ENCODE measurements at places on chromosomes 7 and 10.

- no peak for DNase-seq
Observed at GRCh38 chr7:151682831-151683614, 163.3 kb upstream of the RHEB start.

- no peak for DNase-seq
Observed at GRCh38 chr10:82211346-82211745, 336.4 kb downstream of the NRG3 start.

GRCh38 chr10:33428682-33429081 lies 94.2 kb upstream of the NRP1 start:
- no peak for DNase-seq

DNA sequence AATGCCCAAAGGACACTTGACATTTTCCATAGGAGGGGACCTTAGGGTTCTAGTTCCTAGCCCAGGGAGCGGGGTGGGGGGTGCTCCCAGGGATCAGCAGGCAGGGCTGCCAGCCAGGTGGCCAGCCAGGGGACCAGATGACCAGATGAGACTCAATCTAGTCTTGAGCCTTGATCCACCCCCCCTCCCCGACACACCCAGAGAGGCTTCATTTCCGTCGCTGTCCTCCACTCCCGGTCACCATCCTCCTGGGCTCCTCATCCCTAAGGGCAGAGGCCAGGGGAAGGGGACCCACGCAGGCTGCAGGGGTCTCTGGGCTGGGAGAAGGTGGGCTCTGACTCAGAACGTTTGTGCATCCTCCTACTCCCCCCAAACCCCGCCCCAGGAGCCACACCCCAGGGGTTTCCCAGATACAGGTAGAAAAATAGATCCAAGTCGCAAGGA lies 1.0 kb downstream of the STX1A start:
- no peak for DNase-seq

GRCh38 chr7:66169616-66170015 lies 35.5 kb upstream of the TPST1 start:
- no peak for DNase-seq

- DNase-seq: no peak
Observed at GRCh38 chr7:137946011-137946410, 55.9 kb downstream of the CREB3L2 start.
